Activated CD8-positive, alpha-beta T cell treated with anti-CD3 and anti-CD28 coated beads, Interleukin-2, amount 10 ng/mL, durations not matched to agents 7 days and 5 days (primary cell): ENCODE measurements at places on chromosomes 4 and X.

- no peak for DNase-seq
Observed at GRCh38 chrX:41952102-41952501, 28.7 kb upstream of the CASK start.

- peak; percentile 66 for DNase-seq
Observed at GRCh38 chr4:42519803-42520417, 122.6 kb downstream of the SHISA3 start.

DNA sequence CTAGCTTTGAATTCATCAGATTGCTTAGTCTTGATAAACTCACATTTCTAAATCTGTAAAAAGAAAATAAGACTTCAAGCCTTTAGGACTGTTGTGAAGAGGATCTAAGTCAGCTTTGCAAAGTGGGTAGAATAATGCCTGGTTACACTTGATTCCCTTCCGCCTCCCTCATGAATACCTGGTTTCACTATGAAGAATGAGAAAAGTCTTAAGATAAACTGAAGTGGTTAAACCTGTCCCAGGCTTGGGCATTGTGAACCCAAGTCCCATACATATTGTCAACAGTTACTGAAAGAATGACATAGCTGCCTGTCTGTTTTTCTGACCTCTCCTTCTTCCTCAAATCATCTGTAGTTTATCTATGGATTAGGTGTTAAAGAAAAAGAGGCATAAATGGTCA lies 16.7 kb upstream of the GBA3 start:
- DNase-seq = no peak

DNA sequence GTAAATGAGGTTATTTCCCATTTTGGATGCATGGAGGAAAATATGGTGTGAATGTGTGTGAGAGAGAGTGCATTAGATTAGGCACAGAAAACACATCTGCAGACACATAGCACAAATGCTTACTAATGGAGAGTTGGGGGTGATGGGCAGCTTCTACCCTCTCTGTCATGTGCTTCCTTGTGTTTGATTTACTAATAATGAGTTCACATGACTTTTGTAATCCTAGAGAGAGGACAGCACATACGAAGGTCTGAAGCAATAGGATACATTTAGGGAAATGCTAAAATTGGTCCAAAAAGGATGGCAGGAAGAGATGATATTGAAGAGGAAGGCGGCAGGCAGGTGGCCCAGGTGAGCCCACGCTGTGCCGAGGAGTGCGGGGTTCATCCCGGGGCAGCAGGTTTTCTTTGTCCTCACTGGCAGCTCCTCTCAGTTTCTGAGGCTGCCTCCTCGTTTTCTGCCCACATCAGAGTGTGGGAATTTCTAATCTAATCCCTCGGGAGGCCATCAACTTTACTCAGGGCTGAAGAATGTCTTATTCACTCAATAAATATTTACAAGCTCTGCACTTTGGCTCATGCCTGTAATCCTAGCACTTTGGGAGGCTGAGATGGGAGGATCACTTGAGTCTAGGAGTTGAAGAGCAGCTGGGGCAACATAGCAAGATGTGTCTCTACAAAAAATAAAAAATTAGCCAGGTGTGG lies 15.9 kb upstream of the MAP9 start:
- DNase-seq = no peak

- no peak for DNase-seq
Observed at GRCh38 chr4:184732126-184732525, 1.8 kb downstream of the CENPU start.

DNA sequence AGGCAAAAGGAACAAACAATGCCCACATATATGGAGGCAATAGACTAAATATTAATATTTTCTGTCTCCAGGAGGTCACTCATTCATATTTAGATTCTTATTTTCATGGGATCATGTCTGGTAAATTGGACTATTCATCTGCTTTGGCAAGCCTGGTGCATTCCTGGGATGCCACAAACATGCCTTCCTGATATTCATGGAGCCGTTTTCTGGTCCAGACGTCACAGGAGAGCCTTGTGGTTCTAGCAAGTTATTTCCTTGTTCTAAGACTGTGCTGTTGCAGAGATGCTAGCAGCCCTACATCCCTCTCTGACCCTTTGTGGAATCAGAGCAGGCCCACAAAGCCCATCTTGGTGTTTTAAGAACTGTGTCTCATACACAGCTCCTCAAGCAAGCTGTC lies 16.1 kb upstream of the EXOSC9 start:
- no peak for DNase-seq

DNA sequence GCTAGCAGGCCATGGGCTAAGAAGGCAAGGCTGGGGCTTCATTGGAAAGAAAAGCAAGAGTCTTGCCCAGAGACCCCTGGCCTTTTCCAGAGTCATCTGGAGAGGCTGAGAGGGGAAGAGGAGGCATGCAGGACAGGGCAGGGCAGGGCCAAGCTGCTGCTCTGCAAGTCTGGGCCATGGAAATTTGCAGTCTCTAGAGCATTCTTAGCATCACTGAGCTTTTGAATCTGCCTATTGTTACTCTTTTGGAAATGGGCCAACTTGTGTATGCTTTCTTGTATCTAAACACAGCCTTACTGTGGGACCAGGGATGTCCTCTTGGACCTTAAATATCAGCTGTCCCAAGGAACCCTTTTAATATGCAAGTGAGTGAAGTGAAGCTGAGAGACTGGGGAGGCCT lies 560.5 kb downstream of the MID1IP1 start:
- no peak for DNase-seq

- peak; percentile 48 for DNase-seq
Observed at GRCh38 chr4:6019316-6020263, 1.4 kb upstream of the C4orf50 start.

- DNase-seq = peak; percentile 26
Observed at GRCh38 chrX:54358424-54359211, 772 bp upstream of the WNK3 start.

- DNase-seq = peak; percentile 37
Observed at GRCh38 chr4:120718979-120719566, 203.5 kb downstream of the PRDM5 start.

GRCh38 chr4:165678936-165679325 lies 194.1 kb upstream of the TLL1 start:
- no peak for DNase-seq

DNA sequence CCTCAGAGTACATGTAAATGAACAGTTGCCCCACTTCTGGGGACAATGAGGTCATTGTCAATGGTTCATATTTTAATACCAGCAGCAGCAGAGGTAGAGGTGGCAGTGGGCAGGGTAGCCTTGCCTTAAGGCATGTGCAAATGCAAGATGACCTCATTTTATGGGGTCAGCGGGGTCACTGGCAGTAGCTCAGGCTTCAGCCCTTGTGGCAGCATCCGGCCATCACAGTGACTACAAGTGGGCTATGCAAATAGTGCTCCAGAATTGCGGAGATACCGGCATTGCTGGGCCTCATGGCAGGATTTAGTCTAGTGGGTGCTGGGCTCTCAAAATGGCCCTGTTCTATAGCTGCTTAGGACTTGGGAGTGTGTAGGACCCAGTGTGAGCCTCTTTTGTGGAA lies 144.7 kb downstream of the FAM47A start:
- DNase-seq = no peak

- no peak for DNase-seq
Observed at GRCh38 chr4:148292686-148293085, 149.5 kb downstream of the NR3C2 start.

DNA sequence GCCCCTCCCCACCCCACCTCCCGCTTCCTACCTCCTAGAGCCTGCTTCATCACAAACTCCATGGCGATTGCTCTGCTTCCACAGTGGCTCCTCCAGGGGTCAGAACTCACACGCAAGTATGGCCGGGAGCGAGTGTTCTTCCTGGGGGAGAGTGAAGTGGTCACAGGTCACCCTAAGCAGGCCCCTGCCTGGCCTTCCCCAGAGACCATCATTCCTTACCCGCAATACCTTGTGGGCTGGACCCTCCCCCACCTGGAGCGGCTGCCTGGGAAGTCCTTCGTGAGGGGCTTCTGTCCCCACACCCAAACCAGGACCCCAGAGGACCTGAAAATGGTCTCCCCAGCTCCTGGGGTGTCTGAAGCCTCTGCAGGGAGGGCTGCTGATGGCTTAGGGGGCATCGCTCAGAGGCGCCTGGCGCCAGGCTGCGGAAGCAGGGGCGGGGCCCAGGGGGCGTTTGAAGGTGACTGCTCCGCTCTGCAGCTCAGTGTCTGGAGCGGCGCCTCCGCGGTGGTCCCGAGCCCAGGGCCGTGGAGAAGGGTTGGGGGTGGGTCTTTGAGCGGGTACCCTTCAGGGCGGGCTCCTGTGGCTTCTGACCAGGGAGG lies 1.4 kb downstream of the CPLX1 start:
- DNase-seq = no peak

GRCh38 chrX:109281483-109282275 lies 200.2 kb downstream of the GUCY2F start:
- no peak for DNase-seq

DNA sequence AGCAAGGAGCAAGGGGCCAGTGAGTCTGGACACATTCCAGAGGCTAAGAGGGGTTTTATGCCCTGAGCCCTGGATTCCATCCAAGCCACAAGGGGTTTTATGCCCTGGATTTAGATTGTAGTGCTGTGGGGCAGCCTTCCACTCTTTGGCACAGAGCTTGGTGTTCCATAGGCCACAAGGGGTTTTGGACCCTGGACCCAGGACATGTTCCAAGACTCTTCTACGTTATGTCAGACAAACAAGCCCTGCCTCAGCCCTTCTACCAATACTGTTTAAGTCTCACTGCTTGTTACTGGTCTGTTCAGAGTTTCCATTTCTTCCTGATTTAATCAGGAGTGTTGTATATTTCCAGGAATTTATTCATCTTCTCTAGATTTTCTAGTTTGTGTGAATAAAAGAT lies 12.8 kb upstream of the SCARB2 start:
- DNase-seq = no peak

DNA sequence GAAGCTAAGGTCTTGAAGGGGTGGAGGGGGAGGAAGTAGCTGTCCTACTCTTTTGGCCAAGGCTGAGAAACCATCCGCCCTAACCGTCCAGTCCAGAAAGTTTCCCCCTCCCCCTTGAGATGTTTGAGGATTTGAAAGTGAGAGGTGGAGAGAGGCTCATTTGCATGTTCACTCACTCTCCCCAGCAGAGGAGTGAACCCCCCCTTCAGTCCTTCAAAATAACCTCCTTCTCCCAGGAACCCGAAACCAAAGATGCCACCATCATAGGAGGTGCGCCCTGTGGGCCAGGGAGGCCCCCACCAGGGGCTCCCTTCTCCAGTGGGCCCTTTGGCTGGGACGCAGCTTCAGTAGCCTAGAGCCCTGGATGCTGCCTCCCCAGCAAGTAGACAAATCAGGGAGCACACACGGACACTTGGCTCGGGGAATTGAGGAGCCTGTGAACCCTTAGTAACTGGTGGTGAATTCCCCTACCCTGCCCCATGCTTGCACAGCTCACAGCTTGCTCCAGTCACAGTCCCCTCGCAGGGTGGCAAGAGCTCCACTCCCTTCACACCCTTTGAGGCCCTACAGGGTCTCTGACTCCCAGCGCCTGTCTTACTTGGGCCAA lies 25.6 kb downstream of the ELF4 start:
- peak; percentile 41 for DNase-seq

GRCh38 chr4:4541040-4541631 lies 712 bp downstream of the STX18 start:
- DNase-seq = peak; percentile 58

DNA sequence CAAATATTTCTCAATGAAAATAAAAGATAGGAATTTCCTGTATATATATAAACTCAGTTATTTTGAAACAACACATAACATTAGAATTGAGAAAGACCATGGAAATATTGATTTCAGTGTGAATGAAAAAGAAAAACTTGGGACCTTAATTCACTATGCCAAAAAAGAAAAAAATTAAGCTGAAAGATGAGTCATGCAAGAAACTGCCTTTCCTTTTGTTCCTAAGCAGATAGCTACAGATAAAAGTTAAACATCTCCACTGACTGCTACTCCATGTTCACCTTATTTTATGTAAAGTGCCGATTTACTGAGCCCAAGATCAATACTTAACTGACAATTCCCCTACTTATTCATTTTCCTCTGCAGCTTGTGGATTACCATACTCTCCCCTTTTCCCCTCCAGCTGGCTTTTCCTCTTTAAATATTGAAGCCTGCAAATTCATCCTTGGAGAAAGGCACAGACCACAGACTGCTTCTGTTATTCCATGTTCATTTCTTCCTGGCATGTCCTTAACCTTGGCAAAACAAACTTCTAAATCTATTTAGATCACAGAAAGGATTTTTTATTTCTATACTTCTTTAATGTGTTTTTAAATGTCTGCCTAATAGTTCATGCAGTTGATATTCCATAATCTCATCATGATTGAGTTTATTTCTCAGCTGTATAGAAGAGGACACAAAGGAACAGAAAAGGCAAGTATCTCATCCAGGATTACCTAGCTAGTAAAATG lies 40.5 kb upstream of the YTHDC1 start:
- no peak for DNase-seq

DNA sequence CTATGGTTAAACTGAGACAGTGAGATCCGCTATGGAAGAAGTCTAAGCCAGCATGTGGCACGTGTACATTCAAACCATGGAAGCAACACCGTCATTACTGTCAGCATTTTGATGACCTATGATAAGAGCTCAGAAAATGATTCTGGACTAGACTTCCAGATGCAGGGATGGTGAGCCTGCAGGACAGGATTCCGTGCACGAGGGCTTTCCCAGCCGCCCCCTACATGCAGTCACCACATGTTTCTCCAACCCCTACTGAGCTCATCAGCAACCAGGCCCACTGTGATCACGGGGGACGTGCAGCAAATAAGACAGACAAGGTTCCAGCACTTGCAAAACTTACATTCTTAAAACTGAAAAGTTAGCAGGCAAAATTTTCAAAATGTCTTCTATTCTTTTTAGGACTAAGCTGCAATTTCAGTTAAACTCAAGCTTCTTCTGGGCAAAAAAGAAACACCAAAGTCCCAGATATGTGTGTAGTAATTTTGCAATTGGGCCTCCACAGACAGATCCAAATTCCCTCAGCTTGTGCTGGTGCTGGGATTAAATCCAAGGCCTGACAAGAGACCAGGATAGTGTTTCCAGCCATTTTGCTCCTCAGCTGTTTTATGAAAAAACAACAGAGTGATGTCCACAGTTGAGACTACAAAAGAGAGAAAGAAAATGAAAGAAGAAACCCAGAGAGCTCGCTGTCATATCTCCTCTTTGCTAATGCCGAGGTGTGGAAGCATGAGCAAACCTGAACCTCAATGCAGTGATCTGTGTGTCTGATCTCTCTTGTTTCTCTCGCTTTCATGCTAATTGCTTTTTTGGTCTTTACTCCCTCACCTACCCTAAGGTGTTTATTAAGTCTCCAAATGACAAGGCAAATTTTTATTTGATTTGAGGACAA lies 118.2 kb downstream of the AFAP1 start:
- DNase-seq = no peak

- no peak for DNase-seq
Observed at GRCh38 chr4:119233750-119234149, 21.2 kb downstream of the USP53 start.

GRCh38 chrX:118751950-118752783 lies 24.8 kb downstream of the IL13RA1 start:
- DNase-seq = no peak

DNA sequence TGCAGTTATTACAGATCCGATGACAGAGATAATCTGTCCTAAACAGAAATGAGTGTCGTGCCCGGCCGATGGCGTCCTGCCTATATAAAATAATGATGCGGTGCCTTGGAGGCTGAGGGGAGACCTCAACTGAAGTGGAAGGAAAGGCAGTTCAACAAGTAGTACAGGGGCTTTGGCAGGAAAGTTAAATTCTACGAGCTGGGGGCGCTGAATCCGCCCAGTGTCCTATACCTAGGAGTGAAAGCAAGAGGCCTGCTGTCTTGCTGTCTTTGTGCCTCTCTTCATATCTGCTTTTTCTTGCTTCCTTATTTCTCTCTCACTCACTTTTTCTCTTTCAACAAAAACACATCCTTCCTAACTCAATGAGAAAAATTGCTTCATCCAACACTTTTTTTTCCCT lies 82.2 kb upstream of the PRPS2 start:
- DNase-seq = peak; percentile 33

GRCh38 chrX:107482046-107482445 lies 32.6 kb downstream of the FRMPD3 start:
- DNase-seq = no peak
